Stimulated activated CD8-positive, alpha-beta memory T cell treated with anti-CD3 and anti-CD28 coated beads, Interleukin-4, amount 100 ng/mL, for 48 hours (primary cell): ENCODE measurements at places on chromosomes 5 and 9.

DNA sequence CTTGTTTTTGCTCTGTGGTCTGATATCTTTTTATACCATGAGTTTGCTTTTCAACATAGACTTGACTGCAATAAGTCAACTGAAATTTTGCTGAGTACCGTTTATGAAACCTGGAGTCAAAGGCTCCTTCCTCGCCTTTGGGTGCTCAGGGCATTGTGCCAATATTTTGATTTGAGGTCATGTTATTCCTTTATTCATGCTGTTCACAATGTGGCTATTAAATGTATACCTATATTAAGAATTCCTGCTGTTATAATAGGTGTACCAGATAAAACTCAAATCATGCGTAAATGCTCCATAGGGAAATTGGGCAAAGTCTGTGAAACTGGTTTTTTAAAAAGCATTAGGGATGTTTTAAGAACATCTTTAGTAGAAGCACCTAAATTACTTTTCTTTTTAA lies 334.0 kb upstream of the NUDT12 start:
- no peak for DNase-seq

- no peak for DNase-seq
Observed at GRCh38 chr5:104171958-104172690, 609.5 kb upstream of the NUDT12 start.

GRCh38 chr5:140040358-140040757 lies 2.7 kb downstream of the NRG2 start:
- DNase-seq, result no peak

GRCh38 chr5:31939151-31939550 lies 235.0 kb downstream of the GOLPH3 start:
- no peak for DNase-seq

DNA sequence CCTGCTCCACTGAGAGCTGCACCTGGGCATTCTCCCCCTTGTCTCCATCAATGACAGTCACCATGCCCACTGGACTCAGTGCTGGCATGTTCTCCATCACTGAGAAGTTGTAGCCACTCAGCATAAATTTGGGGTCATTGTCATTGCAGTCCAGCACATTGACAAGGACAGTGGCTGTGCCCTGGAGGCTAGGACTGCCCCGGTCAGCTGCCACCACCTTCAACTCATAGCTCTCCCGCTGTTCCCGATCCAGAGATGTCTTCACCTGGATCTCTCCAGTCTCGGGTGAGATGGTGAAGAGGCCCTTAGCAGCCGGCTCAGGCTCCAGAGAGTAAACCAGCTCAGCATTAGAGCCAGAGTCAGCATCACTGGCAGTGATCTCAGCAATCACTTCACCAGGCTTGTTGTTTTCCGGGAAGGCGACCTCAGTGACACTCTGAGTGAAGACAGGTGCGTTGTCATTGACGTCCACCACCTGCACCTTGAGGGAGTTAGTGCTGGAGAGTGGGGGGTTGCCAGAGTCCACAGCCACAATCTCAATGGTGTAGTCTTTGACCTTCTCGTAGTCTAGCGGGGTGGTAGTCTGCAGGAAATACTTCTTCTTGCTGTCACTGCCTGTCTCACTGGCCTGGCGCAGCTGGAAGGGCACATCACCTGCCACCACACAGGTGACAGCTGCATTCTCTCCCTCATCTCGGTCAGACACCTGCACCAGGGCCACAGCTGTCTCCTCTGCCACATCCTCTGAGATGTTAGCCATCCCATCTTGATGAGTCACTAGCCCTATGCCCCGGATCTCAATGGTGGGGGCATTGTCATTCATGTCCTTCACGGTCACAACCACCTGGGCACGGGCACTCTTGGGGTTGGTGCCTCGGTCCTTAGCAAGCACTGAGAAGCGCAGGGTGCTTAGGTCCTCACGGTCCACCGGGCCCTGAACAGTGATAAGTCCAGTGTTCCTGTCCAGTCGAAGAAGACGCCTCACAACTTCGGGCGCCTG lies 13.5 kb downstream of the PCDH1 start:
- DNase-seq, result no peak

DNA sequence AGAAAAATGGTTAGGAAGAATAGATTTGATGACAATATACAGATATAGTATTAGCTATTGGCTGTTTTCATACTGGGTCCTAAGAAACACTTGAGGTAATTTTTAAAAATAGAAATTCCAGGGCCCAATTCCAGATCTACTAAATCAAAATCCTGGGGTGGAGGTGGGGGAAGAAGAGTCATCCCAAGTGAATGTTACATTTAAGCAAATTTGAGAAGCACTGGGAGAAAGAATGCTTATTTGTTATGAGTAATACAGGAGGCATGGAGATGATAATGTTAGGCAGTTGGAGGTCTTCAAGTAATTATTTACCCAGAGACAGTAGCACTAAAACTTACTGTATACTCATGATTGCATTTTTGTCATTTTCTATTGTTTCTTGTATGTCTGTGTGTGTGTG lies 93.0 kb upstream of the DAB2 start:
- no peak for DNase-seq

- DNase-seq, result no peak
Observed at GRCh38 chr5:55657443-55657842, 54.7 kb downstream of the SLC38A9 start.

DNA sequence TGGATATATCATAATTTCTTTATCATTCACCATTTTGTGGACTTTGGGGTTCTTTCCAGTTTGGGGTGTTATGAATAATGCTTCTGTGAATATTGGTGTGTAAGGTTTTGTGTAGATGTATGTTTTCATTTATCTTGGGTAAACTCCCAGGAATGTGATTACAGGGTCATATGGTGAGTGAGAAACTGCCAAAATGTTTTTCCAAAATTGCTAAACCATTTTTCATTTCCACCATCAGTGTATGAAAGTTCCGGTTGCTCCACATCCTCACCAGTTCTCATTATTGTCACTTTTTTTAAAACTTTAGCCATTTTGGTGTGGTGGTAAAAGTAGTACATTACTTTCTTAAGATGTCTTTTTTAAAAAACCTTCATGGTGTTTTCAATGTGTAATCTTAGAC lies 152.9 kb downstream of the NIPBL start:
- no peak for DNase-seq

- DNase-seq, result no peak
Observed at GRCh38 chr9:112526973-112527372, 40.3 kb downstream of the KIAA1958 start.

- DNase-seq, result no peak
Observed at GRCh38 chr5:38148021-38148625, 110.2 kb upstream of the EGFLAM start.

DNA sequence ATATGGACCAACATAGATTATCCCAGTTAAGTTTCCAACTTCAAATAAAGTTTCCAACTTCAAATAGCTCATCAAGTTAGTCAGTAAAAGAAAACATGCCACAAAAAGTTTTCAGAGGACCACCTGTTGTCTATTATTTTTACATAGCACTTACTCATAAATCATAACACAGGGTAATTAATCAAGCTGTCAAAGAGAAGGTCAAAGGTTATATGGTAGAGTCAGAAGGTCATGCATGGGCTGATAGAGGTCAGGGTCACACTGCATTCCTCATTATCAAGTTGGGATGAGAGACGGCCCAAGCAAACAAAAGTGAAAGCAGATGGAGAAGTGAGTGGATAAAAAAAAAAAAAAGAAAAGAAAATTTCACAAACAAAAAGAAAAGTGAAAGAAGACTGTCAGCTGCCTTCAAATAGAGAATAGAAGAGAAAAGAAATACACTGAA lies 145.5 kb upstream of the POU5F2 start:
- no peak for DNase-seq

DNA sequence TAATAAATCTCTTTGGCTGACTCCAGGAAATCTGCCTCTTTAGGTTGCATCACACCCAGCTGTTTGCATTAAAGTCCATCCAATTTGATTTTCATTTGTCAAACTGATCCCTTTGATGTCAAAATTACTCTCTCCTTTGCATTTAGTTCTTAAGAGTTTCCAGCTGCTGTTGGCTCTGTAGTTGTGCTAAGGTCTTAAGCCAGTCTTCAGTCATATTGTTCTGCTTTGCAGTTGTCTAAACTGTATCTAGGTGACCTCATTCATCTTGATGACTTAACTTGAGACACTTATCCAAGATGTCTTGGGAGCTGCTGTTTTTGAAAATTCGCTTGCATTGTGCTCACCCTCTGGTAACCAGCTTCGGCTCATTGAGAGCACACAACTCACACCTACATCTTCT lies 386.9 kb upstream of the TLE4 start:
- no peak for DNase-seq

DNA sequence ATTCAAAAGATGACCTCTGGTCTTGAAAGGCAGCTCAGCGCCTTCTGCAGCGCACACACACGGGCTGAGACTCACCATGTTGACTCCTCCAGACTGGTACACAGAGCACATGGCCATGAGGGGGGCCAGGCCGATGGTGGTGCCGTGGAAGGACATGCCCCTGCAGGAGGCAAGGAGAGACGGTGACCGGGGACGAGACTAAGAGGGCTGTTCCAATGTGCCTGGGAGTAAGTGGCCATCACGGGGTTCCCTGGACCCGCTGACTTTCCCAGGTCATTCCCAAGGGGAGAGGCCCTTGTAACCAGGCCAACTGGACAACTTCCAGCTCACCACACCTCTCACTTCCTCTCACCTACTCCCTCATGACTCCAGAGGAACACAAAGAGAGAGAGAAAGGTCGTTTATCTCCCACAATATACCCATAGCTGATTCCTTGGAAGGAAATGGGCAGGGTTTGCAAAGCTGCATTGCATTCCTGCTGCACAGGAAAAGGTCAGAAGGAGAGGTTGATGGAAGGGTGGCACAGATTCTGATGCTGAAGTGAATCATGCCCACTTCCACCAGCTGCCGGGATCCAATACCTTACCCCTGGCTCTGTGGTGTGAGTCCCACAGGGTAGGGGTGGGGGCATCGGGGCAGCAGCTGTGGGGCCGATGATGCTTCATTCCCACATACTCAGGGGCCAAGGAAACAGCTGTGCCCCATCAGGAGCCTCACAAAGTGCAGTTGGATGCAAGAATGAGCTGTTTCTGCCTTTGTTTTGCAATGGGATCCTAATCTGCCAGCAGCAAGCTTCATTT lies 47.2 kb downstream of the NIPAL4 start:
- no peak for DNase-seq

- no peak for DNase-seq
Observed at GRCh38 chr5:39520232-39520572, 95.4 kb upstream of the DAB2 start.

DNA sequence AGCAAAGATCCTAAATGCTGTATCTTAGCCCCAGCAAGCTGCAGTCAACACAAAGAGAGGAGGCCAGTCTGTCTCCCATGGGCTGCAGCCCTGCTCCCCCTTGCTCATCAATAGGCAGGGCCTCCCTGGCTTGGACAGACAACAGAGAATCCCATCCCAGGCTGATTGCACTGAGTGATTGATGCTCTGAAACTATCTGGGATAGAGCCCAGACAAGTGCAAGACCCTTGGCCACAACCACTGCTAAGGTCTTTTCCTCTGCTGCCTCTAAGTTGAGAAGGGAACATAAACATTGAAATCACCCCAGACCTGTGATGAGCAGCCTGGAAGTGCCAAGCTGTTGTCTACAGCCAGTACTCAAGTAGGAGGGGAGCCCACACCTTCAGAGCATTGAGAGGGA lies 661.0 kb upstream of the CDH18 start:
- no peak for DNase-seq

- DNase-seq, result no peak
Observed at GRCh38 chr9:84670138-84671041, 861 bp downstream of the NTRK2 start.

DNA sequence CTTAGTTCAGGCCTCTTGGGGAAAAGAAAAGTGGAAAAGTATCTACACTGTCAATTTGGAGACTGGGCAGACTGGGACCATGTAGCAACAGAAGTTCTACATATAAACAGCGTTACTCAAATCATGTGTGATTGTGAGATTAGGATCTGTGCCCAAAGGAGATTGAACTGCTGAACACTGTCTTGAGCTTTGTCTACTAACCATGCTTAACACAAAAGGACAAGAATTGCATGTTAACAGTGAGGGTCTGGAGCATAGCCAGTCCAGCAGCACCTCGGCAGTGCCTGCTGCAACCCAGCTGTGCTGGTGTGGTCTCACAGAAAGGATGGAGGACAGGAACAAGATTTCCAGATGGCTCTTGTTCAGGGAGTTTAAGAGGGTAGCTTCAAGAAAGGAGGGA lies 5.7 kb downstream of the PAM start:
- DNase-seq, result no peak

DNA sequence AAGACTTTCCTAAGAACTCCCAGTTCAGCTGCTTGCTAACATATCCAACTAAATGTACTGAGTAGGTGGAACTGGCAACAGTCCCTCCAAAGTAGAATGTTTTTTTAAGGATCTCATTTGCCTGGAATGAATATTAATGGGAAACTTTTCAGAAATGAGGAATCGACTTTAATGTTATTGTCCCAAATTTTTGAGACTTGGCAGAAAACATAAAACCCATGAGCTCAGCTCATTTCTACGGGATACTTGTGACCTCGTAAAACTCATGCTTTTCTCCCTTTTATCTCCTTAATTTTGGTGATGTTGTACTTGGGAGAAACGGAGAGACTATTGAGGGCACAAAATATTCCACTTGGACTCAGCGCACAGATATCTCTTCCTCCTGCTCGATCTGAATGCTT lies 296.8 kb downstream of the EBF1 start:
- no peak for DNase-seq

DNA sequence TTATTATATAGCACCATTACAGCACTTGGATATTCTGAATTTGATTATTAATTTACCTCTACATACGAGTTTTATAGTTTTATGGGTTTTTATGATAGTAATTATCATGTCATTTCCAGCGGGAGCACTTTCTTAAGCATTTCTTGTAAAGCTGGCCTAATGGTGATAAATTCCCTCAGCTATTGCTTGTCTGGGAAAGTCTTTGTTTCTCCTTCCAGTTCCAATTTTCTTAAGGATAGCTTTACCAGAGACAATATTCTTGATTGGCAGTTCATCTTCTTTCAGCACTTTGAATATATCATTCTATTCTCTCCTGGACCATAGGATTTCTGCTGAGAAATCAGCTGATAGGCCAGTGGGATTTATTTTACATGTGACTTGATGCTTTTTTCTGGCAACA lies 505.4 kb downstream of the TMEM232 start:
- no peak for DNase-seq

GRCh38 chr5:35218981-35219380 lies 11.3 kb downstream of the PRLR start:
- DNase-seq, result no peak

- no peak for DNase-seq
Observed at GRCh38 chr5:33679791-33680190, 212.0 kb downstream of the ADAMTS12 start.

DNA sequence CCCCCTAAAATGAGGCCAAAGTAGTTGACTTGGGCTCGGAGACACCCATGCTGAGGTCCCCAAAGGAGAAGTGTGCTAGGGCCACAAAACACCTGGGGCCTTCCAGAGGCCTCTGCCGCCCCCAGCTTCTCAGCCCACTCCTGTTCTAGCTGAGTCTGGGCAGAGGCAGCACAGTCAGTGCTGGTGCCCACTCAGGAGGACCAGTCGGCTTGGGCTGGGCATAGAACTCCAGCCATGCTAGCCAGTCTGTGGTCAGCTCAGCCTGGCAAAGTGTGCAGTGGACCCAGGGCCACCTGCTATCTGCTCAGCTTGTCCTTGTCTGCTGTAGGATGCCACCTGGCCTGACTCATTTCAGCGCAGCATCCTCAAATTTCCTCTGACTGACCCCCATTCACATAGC lies 254.6 kb downstream of the FSTL4 start:
- no peak for DNase-seq
